Neuronal stem cell (in vitro differentiated cells): ENCODE measurements at places on chromosomes 13 and 19.

DNA sequence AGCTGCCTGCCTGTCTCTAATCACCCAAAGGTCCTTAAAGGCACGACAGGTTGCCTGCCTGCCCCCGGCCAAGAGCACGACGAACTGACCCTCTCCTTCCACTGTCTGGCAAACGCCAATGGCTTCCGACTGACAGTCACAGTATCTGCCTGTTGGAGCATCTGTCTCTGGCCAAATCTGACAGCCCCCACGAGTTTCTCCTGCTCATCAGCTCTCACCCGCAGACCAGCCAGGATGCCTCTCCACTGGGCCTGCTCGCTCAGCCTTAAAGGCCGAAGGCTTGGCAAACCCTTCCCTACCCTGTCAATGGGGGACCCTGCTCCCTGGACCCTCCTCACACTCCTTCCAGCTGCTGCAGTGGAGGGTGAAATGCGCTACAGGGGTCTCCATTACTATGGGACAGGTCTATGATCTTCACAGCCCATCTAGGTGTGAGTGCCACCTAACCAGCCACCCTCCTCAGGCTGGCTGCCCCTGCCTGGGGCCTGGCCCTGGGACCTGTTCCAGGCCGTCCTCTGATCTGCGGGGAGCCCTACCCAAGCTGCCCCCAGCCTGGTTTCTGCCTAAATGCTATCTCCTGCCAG lies 932 bp downstream of the FAM83E start:
- no peaks in the 10 kb centered on the region for H3K27me3 ChIP-seq
- no peak for DNase-seq

DNA sequence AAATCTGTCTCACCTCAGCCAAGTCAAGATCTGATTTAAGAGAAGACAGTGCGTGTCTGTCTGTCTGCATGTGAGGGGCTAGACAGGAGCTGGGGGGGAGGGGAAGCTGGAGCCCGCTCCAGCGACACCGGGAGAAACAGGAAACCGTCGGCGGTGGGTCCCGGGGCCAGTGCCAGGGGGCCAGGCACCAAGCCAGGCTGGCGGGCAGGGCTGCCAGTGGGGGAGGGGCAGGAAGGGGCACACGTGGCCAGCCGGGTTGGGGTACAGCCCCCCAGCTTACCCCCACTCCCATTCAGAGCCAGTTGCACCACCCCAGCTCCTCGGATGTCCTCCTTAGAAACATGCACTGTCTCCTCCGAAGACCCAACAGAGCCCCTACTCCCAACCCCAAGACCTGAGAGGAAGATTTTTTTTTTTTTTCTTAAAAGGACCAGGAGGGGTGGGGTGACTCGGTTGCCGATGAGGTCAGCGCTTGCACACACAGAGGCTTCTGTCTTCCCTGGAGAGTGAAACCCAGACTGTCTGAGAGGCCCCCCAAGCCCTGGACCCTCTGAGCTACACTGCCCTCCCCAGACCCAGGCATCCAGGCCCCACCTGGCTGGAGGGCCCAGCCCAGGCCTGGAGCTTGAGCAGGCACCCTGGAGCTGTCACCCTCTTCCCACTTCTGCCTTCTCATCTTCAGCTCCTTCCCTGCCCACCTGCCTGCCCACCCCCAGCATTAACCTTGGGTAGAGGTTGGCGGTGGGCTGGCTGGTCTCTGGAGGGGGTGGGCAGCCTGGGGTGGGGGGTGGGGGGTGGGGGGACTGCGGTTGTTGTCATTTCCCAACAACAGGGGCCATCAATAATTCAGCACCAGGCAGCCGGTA lies 4.0 kb downstream of the ERF start:
- H3K4me3 ChIP-seq, result no peak overlapping the region
- no peaks in the 10 kb centered on the region for H3K27me3 ChIP-seq
- DNase-seq, result no peak
- peaks cover 21% of the 10 kb centered on the region for H3K4me1 ChIP-seq
- H3K27ac ChIP-seq, result no peak overlapping the region

GRCh38 chr19:21688464-21688863 lies 78.9 kb downstream of the ZNF100 start:
- no peaks in the 10 kb centered on the region for H3K4me1 ChIP-seq
- H3K4me3 ChIP-seq, result no peak overlapping the region
- no peaks in the 10 kb centered on the region for H3K27me3 ChIP-seq
- DNase-seq, result no peak
- no peaks in the 10 kb centered on the region for H3K36me3 ChIP-seq

- no peaks in the 10 kb centered on the region for H3K4me1 ChIP-seq
- no peaks in the 10 kb centered on the region for H3K27me3 ChIP-seq
- no peak overlapping the region for H3K27ac ChIP-seq
- H3K4me3 ChIP-seq, result no peak overlapping the region
These were observed 694.4 kb upstream of the SLITRK5 start for GRCh38 chr13:86976521-86977324.

DNA sequence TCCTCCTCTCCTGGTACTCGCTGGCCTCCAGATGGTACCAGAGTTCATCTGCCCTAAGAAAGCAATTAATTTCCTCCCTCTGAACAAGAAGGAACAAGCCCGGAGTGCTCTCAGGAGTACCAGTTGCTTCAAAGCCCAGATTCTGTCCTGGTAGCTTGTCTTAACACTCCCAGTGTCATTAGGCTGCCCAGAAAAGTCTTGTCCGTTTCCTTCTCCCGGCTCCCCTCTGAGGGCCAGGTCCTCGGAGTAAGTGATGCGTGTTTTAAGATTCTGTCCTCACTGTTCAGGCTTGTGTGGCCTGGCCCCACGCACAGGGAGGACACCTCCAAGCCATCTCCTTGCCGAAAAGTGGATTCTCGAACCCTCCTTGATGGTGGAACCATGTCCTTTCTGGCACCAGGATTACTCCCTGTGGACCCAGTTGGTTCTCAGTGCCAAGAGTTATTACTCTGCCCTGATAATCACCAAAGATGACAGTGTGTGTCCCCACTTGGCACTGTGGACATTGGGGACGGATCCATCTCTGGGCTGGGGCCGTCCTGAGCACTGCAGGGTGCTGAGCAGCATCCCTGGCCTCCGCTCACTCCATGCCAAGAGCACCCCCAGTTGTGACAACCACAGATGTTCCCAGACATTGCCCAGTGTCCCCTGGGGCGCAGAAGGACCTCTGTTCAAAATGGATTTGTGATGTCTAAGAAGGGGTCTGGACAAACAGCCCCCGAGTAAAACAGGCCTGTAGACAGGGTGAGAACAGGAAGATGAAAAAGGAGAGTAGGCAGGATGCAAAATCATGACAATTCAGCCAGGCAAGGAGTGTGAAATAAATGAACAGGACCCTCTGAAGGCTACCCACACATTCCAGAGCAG lies 52.4 kb downstream of the RFX2 start:
- H3K4me3 ChIP-seq, result no peak overlapping the region
- peaks cover 2% of the 10 kb centered on the region for H3K36me3 ChIP-seq
- no peaks in the 10 kb centered on the region for H3K27me3 ChIP-seq
- H3K27ac ChIP-seq, result no peak overlapping the region
- peaks cover 21% of the 10 kb centered on the region for H3K4me1 ChIP-seq

- no peaks in the 10 kb centered on the region for H3K36me3 ChIP-seq
- no peaks in the 10 kb centered on the region for H3K4me1 ChIP-seq
- no peak overlapping the region for H3K27ac ChIP-seq
- no peaks in the 10 kb centered on the region for H3K27me3 ChIP-seq
- no peak for DNase-seq
These were observed 119.0 kb upstream of the OBI1 start for GRCh38 chr13:78777976-78778375.

DNA sequence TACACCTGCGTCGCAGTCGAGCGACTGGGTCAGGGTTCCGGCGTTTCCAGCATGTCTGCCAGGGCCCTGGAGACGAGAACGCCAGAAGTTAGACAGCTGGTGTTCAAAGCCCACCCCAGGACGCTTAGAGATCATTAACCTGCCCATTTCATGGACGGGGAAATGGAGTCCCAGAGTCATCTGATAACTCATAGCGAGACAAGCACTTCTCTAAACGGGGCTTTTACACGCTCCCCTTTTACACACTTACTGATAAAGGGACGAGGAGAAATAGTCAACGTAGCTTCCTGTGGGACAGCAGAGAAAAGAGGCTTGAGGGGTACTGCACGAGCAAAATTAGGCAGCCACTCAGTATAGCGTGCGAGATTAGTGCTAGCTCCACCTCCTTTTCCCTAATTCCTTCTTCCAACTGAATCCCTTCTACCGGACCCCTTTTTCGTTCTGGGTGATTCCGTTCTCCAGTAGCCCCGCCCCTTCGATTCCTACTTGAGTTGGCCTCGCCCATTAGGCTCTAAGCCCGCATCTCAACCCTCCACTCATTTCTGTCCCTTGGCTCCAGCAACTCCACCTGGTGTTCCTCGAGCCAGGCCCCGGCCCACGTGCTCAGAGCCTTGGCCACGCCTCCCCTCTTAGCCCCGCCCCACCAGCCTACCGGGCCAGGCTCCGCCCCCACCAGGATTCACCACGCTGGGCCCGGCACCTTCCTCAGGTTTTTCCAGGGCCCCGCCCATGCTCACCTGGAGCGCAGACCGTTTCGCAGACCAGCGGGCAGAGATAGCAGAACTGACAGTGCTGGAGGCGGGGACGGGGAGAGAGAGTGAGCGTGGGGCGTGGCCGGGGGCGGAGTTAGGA lies 3.7 kb downstream of the HRC start:
- no peak overlapping the region for H3K27ac ChIP-seq
- no peaks in the 10 kb centered on the region for H3K27me3 ChIP-seq
- no peaks in the 10 kb centered on the region for H3K36me3 ChIP-seq
- DNase-seq, result no peak
- H3K4me3 ChIP-seq, result peak overlapping the region; percentile 81

DNA sequence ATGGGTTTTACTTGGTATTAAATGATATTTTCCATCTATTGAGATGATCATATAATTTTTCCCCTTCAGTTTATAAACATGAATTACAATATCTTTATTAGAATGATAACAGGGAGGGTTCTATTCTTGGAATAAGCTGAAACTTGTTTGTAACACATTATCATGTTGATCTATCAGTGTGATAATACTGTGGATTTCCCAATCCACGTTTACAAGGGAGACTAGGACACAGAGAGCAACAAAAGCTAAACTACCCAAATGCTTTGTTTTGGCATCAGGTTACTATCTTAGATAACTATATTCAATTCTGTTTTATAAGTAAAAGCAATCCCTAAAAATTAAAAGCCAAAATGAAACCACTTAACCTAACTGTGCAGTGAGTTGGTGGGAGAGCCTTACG lies 92.5 kb downstream of the TUBGCP3 start:
- DNase-seq, result no peak
- no peaks in the 10 kb centered on the region for H3K4me1 ChIP-seq
- H3K27ac ChIP-seq, result no peak overlapping the region
- no peak overlapping the region for H3K4me3 ChIP-seq
- H3K36me3 ChIP-seq, result peaks cover 10% of the 10 kb centered on the region

DNA sequence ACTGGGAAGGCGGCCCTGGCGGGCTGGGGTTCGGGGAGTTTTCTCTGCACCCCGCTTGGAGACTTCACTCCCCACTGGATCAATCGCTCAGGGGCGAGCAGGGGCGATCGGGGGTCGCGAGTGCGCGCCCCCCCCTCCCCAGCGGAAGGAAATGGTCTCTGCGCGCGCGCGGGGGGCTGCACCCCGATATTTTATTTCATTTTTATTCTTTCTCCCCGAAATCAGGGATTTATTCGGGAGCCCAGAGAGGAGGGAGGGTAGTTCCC lies 421 bp downstream of the ARID3A start:
- H3K27ac ChIP-seq, result peak overlapping the region; percentile 63
- peaks cover 7% of the 10 kb centered on the region for H3K4me1 ChIP-seq
- DNase-seq, result no peak
- H3K36me3 ChIP-seq, result peaks cover 29% of the 10 kb centered on the region

DNA sequence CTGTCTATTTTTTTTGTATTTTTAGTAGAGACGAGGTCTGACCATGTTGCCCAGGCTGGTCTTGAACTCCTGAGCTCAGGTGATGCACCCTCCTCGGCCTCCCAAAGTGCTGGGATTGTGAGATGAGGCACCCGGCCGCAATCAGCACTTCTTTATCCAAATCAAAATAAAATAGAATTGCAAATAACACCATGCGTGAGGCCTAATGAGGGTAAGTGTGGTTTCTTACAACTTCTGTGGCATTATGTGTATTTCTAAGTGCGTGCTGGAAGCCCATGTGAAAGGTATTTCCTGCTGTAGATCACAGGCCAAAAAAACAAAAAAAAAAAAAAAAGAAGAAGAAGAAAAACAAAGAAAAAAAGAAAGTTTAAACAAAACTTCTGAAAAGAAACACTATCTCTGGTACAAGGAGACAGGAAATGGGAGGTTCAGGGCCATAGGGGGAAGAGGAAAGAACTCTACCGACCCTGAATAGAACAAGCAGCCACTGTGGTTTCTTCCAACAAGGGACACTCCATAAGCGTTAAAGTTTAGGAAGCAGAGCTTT lies 3.0 kb upstream of the GRAMD1A start:
- no peak overlapping the region for H3K27ac ChIP-seq
- no peaks in the 10 kb centered on the region for H3K27me3 ChIP-seq
- H3K36me3 ChIP-seq, result peaks cover 5% of the 10 kb centered on the region

DNA sequence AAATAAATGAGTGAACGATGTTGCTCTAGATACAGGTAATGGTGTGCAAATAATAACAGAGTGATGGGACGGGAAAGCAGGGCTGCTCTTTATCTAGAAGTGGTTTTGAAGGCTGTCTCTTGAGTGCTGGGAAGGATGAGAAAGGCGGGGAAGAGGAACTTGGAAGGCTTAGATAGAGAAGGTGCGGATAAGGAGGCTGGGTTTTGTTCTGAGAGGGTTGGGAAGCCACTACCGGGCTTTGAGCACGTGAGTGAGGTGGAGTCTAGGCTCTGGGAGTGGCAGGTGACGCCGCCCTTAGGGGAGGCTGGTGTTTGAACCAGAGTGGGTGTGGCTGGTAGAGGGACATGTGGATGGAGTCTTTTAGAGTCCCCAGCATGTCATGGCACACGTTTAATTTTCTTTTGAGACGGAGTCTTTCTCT lies 811 bp downstream of the ARMC6 start:
- DNase-seq, result peak; percentile 24
- no peak overlapping the region for H3K27ac ChIP-seq
- H3K4me3 ChIP-seq, result peak overlapping the region; percentile 99
- peaks cover 5% of the 10 kb centered on the region for H3K4me1 ChIP-seq

DNA sequence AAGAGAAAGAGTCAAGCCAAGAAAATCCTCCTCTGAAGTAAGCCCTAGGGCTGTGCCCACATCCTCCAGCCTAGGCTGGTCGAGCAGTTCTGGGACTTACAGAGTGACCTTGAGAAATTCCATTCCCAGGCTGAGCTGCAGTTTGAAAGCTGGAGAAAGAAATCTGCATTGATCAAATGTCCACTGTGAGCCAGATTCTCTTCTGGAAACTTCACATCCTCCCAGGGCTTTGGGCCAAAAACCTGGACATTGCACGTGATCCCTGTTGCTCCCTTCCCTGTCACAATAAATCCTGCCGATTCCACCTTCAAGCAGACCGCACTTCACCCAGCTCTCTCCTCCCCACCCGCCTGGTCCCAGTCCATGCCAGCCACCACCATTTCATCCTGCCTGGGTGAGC lies 15.7 kb downstream of the TMEM143 start:
- no peak overlapping the region for H3K4me3 ChIP-seq
- no peaks in the 10 kb centered on the region for H3K4me1 ChIP-seq
- DNase-seq, result no peak
- no peaks in the 10 kb centered on the region for H3K27me3 ChIP-seq
- H3K27ac ChIP-seq, result no peak overlapping the region
